ENCODE measurements at places on chromosomes 4 and X.
A peak's percentile ranks its signal among the peaks of the same experiment; 100 is the strongest.

GRCh38 chr4:153072661-153073060, 131.6 kb upstream of the TRIM2 start:
- DNase-seq = no peak

DNA sequence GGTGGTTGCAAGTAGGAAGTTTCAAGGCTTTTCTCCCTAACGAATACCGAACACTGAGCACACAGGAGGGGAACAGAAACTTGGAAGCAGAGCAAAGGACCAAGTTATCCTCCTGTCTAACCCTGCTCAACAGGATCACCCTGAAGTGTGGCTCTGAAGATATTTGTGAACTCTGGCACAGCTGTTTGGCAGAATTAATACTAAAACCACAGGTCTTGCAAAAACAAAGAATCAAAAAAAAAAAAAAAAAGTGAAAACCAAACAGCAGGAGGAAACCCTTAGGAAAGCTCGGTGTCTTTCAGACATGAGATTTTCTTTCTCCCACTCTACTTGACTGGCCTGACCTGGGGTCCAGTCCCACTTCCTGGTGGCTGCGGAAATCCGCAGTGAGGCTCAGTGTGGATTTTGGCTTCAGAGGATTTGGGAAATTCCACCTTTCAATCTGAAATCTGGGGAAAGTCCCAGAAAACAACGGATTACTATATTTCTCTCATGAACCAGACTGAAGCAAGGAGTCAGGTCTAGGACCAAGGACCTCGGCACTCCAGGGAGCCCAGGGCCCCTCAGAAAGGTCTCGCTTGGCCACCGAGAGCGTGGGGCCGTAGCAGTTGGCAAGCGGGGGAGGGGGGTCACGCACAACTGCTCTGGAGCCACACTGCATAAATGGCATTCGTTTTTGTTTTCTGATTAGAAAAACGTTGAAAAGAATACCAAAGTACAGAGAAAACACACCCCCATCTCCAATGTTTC, 867 bp downstream of the TIFA start:
- peak; percentile 67 for DNase-seq

DNA sequence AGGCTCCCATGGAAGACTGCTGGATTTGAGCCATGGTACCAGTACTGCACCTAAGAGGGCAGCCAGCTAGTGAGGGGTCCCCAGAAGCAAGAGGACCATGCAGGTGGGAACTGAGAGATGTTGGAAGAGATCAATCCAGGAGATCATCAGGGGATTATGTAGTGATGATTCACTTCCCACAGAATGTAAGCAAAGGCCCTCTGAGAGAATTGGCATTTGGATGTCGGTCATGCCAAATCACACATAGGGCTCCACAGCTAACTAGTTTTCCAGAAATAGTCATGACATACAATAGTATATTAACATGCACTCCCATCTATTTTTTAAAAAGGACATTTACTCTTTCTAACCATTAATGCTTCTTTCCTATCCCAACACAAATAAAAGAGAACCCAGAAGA, 112.5 kb downstream of the RASGEF1B start:
- DNase-seq = no peak

GRCh38 chrX:130793975-130794374, 109.0 kb downstream of the ENOX2 start:
- DNase-seq = no peak

GRCh38 chr4:166903408-166903807, 330.9 kb downstream of the SPOCK3 start:
- DNase-seq = no peak

DNA sequence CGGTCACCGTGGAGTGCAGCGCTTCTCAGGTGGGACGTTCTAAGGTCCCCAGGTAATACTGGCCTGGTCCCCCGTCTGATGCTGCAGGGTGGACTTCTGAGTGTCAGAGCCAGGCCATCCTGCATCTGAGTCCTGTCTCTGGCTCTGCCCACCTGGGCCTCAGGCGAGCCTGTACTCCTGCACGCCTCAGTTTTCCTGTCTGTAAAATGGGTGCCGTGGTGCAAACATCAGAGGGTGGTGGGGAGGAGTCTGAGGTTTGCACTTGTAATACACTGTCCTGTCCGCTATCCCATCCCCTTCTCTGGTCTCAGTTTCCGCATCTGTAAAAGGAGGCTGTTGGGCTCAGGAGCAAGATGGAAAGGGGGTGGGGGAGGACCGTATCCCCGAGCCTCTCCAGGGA, 41.3 kb downstream of the SORCS2 start:
- DNase-seq = no peak

DNA sequence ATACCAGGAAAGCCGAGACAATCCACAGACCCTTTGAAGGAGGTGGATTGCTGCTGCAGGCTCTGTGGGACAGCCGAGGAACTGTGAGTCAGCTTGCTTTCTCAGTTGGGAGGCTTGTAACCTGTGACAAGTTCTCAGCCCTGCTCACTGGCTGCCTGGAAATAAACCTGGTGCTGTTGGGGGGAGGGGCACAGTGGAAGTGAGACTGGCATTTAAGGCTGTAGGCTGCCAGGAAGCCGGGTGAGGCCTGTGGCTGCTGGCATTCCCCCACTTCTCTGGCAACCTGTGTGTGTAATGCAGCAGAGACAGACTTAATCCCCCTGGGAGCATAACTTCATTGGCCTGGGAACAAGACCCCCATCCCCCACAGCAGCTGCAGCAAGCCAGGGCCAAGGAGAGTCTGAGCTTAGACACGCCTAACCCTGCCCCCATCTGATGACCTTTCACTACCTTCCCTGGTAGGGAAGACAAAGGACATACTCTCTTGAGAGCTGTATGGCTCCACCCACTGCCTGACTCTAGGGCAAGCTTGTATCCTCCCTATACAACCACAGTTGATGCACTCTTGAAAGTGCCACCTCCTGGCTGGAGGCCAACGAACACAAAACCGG, 64.1 kb downstream of the ALPK1 start:
- no peak for DNase-seq

DNA sequence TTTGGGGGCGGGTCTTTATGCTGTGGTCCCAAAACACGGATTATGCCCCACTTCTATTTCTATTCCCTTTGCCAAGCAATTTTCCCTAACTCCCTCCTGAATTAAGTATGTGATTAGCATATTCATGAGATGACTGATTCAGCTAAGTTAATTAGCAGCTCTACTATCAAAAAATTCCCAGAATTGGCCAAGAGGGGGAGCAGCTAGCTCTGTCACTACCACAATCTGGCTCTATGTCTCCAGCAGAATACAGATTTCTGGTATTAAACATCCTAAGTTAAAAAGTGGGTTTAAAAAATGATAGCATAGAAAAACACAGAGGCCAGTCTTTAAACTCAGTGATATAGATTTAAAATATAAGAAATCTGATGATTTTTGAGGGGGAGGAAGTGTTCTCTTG, 80.3 kb downstream of the GPC4 start:
- DNase-seq = no peak

- DNase-seq = no peak
Observed at GRCh38 chr4:24237709-24238108, 346.6 kb downstream of the DHX15 start.

DNA sequence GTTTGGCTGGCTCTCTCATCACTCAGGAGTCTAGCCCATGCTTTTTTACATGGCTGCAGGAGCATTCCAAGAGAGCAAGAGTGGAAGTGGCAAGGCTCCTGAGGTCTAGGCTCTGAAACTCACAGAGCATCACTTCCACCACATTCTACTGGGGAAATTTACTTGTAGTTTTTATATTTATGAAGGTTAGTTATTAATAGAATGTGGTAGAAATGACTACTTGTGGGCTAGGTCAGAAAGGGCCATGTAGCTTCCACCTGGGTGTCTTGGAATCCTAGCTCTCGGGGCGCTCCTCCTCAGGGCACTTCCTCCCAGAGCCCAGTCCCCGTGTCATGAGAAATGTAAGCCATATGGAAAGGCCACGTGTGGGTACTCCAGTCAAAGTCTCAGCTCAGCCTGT, 127.0 kb upstream of the CASK start:
- DNase-seq = no peak

GRCh38 chrX:11899091-11899490, 141.1 kb downstream of the MSL3 start:
- no peak for DNase-seq

DNA sequence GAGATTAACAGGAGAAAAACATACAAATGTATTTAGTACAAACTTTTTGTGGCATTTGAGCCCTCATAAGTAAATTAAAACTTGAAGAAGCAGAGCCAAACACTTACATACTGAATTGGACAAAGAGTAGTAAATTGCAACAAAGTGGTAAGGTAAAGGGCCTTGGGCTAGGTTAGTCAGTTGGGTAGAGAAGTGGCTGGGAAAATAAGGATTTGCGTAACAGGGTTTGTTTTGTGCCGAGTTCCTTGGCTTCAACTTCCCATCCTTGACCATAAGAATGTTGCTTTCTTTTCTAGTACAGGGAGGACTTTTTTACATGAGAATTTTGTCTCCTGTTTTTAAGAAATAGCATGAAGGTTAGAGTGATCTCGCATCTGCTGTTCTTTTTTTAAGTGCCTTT, 33.3 kb upstream of the DSPP start:
- no peak for DNase-seq

GRCh38 chr4:26330186-26330787, 9.5 kb downstream of the RBPJ start:
- no peak for DNase-seq

DNA sequence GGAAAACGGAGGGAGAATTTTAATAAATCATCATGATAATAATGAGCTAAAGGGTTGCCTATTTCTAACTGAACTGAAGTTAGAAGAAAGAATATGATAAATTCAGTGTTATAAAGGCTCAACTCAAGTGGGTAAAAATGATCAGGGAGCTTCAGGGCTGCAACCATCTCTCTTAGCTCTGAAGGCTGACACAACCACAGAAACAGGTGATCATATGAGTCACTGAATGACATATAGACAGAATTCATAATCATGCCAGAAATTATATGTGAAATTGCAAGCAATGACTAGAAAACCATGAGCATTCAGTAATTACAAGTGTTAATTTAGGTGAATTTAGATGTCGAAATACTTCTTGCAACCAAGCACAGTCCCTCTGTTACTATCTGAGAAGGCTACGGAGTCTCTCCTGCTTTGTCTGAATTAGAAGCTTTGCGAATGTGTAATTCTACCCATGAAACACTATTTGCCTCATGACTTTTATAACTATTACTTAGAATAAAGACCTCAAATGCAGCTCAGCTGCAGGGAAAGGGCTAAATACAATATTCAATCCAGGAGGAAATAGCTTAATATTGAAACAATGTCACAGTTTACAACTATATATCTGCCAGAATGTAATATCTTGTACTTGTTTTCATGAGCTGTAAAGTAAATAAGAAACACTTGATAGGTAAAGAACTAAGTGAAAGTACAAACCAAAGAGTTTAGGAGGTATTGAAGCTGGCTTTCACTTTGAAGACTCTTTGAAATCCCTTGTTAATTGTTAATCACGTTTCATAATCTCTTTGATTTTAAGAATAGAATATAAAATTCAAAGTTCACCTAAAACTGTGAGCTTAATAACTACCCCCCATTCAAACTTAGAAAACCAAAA, 1972.6 kb downstream of the ARAP2 start:
- no peak for DNase-seq

GRCh38 chr4:148495463-148495862, 53.2 kb upstream of the NR3C2 start:
- DNase-seq = no peak

GRCh38 chrX:39002466-39002865, 201.2 kb downstream of the MID1IP1 start:
- no peak for DNase-seq

DNA sequence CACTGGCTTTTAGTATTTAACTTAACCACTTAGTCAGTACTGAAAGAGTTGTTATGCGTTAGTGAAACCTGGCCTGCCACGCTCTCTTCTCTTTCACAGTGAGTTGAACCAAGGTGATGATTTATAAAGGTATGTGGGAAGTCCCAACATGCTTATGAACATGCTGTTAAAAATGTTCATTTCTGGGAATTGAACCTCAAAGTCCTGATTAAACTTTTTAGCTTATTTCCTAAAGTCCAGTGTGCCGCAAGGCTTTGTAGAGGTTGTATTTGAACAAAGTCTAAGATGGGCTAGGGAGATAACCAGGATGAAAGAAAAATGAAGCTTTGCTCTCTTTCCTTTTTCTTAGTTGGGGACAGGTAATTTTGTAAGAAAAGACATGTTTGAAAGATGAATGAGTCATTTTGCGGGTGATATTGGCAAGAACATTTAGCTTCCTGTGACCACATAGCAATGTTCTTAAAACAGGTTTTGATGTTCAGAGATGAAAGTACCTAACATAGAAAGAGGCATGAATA, 270.3 kb downstream of the DTHD1 start:
- no peak for DNase-seq

- no peak for DNase-seq
Observed at GRCh38 chrX:75301060-75301459, 27.2 kb downstream of the UPRT start.

DNA sequence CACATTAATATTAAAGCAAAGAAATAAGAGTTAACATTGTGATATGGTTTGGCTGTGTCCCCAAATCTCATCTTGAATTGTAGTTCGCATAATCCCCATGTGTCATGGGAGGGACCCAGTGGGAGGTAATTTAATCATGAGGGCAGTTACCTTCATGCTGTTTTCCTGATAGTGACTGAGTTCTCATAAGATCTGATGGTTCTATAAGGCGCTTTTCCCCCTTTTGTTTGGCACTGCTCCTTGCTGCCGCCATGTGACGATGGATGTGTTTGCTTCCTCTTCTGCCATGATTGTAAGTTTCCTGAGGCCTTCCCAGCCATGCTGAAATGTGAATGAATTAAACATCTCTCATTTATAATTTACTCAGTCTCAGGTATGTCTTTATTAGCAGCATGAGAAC, 153.8 kb upstream of the GALNT7 start:
- no peak for DNase-seq

- no peak for DNase-seq
Observed at GRCh38 chr4:7238300-7238960, 46.1 kb downstream of the SORCS2 start.

DNA sequence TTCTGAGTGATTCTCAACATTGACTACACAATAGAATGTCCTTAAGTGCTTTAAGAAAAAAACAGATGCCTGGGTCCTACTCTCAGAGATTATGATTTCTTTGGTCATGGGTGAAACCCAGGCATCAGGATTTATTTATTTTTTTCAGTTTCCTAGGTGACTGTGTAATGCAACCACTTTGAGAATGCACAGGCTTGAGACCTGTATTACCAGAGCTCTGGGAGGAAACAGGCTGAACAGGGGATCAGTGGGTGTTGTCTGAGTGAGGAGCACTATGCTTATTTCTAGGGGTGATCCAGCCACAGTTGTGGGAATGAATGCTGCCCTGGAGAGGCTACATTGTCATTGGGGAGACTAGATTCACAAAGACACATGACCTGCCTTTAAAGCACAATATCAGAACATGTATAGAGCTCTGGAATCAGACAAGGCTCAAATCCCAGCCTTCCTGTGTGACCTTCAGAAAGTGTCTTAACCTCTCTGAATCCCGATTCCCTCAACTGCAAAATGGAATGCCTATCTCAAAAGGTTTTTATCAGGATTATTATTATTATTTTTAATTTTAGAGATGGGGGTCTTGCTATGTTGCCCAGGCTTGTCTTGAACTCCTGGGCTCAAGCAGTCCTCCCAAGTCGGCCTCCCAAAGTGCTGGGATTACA, 61.6 kb upstream of the PRPS1 start:
- no peak for DNase-seq

DNA sequence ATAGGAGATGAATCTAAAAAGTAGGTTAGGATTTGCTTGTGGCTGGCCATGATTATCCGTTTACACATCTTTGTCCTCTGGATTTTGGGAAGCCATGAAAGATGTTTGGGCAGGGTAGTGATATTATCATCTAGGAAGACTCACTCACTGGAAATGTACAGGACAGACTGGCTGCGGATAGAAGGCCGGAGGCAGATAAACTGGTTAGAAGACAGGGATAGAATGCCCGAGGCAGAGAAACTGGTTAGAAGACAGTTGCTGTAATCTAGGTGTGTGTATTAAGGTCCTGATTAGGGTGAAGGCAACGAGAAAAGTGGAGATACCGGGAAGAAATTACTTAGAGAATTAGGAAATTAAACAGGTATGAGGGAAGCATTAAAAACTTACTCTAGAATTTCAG, 68.8 kb downstream of the SPRY1 start:
- DNase-seq = no peak
